ENCODE measurements at places on chromosomes 5 and 9.

- no peak for DNase-seq
Observed at GRCh38 chr9:36738318-36738976, 165.8 kb downstream of the MELK start.

- no peak for DNase-seq
Observed at GRCh38 chr5:126267438-126267837, 155.8 kb upstream of the GRAMD2B start.

- DNase-seq = peak; percentile 42
Observed at GRCh38 chr9:2015581-2016407, 647 bp downstream of the SMARCA2 start.

- no peak for DNase-seq
Observed at GRCh38 chr9:129336601-129337331, 158.7 kb upstream of the IER5L start.

GRCh38 chr9:111436571-111436970 is 47.6 kb downstream of the ECPAS start:
- no peak for DNase-seq

DNA sequence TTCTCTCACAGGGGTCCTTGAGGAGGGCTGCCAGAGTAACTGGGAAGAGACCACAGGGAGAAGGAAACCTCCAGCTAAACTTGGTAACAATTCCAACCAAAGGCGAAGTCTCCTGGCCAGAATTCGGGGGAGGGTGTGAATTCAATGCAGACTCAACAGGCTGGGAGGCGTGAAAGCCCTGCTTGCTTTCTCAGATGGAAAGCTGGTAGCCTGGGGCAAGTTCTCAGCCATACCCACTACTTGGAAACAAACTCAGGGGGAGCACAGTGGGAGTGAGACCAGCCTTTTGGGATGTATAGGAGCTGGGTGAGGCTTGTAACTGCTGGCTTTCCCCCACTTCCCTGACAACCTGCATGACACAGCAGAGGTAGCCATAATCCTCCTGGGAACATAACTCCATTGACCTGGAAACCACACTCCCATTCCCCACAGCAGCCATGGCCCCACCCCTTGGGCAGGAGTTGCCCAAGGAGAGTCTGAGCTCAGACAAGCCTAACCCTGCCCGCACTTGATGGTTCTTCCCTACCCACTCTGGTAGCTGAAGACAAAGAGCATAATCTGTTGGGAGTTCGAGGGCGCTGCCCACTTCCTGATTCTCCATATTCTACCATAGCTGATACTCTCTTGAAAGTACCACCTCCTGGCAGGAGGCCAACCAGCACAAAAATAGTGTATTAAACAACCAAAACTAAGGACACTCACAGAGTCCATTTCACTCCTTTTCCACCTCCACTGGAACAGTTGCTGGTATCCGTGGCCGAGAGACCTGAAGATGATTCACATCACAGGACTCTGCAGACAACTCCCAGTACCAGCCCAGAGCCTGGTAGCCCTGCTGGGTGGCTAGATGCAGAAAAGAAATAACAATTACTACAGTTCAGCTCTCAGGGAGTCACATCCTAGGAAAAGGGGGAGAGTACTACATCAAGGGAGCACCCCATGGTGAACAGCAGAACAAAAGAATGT is 123.8 kb downstream of the FAM170A start:
- no peak for DNase-seq

DNA sequence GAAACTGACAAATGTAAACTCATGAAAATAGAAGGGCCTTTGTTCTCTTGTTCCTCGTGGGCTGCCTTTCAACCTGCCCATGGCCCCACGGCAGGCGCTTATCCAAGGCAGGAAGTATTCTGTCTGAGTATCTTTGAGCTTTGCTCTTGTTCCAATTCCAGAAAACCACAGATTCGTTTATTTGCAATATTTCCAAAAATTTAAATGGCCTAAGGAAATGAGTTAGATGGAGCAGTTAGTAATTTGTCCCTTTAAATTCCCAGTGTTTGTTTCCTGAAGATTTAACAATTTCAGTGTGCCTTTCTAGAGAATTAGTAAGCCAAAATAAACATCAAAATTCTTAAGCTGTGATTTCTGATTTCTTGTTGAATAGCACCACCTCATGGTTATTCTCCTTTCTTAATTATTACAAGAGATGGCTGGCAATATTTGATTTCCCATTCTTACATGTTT is 299.4 kb upstream of the RASA1 start:
- no peak for DNase-seq

DNA sequence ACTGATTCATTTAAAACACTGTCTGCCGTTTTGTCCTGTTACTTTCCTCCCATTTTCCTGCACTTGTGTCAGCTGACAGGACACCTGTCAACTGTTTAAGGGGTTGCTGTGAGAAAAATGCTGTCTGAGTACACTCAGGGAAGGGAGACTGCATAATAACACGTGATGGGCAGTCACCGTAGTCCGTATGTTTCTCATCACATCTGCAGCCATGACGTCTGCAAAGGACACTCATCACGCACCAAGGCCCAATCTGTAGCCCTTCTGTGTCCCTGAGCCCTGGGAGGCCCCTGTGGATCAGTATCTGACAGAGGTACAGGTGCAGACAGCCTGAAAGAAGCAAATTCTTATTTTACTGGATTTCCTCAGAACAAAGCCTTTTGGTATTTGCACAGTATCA is 396.3 kb downstream of the YTHDC2 start:
- DNase-seq = no peak

DNA sequence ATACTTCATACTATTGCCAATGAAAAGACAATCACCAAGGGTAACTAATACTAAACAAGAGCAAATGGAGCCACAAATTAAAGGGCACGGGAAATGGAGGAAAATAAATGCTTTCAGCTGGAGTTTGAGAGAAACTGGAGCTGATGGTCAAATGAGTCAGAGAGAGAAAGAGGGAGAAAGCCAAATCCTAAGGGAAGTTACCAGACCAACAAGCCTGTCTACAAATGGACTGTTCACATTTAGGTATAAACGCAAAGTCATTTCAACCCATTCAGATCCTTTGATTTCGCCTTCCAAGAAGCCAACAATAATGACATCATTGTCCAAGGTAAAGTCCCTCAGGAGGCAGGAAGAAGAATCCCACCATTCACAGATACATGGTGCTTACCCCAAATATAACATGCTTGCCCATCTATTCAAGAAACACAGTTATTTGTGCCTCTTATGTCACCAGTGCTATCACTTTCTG is 351.8 kb downstream of the RAB3C start:
- DNase-seq = no peak

DNA sequence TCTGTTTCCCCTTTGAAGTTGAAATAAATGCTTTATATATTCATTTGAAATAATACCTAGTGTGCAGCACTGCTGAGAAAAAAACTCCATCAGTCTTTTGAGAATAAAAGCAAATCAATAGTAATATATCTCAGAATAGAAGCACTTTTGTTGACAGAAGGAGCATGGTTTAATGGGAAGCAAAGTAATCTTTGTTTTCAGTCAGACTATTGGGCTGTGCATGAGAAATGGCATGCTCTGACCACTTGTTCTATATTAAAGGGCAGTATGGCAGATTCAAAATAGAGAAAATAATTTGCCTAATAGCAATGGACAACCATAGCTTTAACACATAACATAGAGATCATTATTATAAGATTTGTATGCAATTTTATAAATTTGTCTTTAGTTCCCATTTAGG is 12.4 kb downstream of the CDH10 start:
- no peak for DNase-seq

DNA sequence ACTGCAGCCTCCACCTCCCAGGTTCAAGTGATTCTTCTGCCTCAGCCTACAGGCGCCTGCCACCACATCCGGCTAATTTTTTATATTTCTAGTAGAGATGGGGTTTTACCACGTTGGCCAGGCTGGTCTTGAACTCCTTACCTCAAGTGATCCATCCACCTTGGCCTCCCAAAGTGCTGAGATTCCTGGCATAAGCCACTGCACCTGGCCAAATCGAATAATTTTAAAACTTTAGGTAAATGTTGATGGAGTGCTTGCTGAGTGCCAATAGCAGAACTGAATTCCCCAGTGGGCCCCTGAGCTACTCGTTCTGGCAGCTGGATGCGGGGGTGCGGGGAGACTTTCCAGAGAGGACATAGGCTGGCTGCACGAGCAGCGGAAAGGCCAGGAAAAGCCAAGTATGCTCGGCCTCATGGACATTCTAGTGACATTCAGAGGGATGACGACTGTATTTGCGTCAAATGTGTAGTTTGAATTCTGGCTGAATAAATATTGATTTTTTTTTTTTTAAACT is 16.8 kb downstream of the TRAF2 start:
- no peak for DNase-seq

GRCh38 chr5:90131383-90132133 is 278.0 kb downstream of the CETN3 start:
- DNase-seq = no peak

DNA sequence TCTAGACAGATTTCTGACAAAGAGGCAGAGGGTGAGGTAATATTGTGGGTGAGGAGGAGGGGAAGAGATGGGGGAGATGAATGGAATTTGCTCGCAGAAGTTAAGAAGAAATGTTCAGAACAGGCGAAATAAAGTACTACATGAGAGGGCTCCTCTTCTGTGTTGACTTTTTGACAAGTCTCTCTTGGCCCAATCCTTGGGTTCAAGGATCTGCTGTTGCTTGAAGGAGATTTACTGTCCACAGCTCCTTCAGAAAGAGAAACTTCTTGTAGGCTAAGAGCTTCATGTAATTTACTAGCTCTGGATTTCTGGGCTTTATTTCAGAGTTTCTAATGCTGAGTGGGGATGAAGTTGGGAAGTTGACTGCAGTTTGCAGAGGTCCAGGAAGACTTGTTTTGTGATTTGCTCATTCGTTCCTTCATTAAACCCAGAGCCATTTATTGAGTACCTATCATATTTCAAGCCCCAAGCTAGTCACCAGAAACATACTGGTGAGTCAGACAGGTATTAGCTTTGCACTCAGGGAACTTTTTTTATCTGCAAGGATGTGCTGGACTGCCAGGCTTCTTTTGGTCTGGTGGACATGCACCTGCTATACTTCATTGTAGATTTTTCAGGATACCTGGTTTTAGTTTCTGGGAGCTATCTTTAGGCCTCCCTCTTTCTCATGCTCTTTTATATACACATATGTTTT is 402.9 kb upstream of the CLINT1 start:
- DNase-seq = no peak

DNA sequence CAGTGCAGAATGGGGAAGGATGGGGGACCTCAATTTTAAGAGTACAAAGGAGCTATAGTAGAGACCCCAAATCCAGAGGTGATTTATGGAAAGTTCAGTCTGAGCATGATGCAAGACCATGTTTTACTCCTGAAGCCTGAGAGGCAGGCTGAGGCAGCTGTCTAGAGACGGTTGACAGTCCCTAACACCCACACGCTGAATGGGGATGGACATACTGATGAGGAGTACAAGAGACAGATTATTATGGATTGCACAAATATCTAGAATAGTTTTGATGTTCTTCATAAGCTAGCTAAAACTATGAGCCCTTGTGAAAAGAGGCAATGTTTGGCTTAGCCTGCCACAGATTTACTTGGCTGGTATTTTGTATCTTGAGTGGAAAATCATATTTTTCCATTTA is 64.5 kb downstream of the PRR16 start:
- no peak for DNase-seq

DNA sequence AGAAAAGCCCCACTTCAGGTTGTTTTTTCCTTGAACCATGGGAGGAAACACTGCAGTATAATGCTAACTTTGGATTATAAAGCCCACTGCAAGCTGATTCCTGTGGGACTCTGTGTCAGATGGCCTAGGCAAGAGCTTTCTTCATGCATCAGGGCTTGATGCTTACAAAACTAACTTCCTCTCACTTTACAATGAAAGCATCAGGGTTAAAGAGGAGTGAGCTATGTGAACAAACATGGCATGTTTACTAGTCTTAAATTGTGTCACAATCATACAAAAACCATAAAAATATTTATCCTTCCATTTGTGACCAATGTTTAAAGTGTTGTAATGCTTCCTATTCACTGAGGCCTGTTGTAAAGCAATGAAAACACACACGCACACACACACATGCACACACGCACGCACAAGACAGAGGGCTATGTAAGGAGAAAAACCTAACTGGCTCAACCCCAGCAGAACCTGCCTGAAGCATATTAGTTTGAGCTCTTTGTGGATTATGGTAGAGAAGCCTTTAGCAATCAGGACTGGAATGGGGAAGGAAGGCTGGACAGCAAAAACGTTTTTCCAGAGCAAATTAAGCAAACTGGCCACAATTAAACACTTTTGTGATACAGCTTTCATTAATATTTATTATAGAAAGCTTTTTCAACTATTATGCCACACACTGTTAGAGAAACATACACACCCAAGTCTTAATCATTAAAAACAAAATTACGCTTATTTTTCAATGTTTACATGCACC is 122.2 kb downstream of the AUH start:
- no peak for DNase-seq

DNA sequence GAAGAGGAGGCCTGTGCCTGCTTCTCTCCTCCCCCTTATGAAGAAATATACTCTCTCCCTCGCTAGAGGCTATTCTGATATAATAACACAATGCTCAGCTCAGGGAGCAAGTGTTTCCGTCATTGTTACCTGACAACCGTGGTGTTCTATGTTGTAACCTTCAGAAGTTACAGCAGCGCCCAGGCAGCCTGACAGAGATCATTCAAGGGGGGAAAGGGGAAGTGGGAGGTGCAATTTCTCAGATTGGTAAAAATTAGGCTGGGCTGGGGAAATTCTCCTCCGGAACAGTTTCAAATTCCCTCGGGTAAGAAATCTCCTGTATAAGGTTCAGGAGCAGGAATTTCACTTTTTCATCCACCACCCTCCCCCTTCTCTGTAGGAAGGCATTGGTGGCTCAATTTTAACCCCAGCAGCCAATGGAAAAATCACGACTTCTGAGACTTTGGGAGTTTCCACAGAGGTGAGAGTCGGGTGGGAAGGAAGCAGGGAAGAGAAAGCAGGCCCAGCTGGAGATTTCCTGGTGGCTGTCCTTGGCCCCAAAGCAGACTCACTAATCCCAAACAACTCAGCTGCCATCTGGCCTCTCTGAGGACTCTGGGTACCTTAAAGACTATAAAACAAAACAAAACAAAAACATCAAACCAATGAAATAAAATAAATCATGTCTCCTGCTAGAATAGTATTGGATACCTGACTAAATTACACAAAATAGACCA is 1.3 kb downstream of the TMEM174 start:
- DNase-seq = no peak

DNA sequence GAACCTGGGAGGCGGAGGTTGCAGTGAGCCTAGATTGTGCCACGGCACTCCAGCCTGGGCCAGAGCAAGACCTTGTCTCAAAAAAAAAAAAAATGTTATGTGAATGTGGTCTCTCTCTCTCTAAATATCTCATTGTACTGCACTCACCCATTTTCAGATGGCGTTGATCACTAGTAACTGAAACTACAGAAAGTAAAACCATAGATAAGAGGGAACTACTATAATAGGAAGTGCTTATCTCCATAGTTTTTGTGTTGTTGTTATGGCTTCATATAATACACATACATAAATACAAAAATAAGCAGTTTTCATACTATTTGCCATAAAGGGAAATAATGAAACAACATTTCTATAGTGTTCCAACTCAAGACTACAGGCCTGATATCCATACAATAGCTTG is 9.1 kb downstream of the IL31RA start:
- no peak for DNase-seq

GRCh38 chr5:20678814-20679298 is 690.9 kb upstream of the CDH18 start:
- no peak for DNase-seq

- DNase-seq = no peak
Observed at GRCh38 chr9:4615251-4615650, 46.8 kb upstream of the PLPP6 start.
